T-helper 1 cell (primary cell): ENCODE measurements at places on chromosomes 13 and 19.

GRCh38 chr13:52599848-52600603 is 42.2 kb upstream of the HNRNPA1L2 start:
- no peak for DNase-seq

DNA sequence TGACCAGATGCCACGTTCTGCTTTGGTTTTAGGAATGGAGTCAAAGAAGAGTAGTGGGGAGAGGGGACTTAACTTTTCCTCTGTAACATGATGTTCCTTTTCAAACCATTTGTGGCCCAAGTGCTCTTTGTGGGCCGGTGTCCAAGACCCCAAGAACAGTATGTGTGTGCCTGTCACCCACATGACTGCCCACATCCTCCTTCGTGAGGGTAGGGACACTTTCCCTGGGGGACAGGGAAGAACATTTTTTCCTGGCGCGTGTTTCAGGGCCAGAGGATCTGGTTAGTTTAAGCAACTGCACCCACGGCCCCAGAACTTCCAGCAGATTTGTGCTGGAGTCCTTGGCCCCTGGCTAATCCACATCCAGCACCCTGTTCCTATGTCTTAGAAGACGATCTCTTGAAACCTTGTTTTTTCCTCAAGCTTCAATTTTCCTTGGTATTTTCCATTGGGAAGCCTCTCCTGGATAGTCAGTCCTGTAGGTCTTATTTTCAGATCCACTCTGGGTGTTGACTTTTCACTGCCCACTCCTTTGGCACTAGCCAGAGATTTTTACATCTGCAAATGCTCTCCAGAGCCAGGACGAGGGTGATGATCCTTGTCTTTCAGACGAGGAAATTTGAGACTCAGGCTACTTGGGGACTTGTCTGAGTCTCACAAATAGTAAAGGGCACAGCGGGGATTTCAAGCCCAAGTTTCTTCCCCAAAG is 10.8 kb upstream of the CCDC97 start:
- no peak for DNase-seq

- no peak for DNase-seq
Measured at GRCh38 chr13:46158222-46158621, 23.8 kb downstream of the LCP1 start.

DNA sequence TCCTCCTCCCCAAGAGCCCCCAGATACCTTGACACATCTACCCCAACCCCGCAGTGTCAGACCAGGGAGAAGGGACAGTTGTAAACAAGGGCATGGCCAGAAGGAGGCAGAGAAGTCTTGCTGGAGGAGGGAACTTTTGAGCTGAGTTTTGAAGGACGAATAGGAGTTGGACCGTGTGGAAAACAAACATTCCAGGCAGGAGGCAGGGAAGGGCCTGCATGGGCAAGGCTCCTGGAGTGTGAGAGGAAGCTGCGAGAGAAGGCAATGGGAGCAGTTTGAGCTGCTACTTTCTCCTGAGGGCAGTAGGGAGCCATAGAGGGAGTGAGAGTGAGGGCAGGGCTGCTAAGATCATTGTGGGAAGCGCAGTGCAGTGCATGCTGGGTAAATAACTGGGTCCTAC is 23.3 kb downstream of the IL12RB1 start:
- DNase-seq, result no peak

GRCh38 chr13:46595136-46595884 is 42.3 kb downstream of the LRCH1 start:
- DNase-seq, result no peak

GRCh38 chr19:48826606-48827020 is 9.7 kb downstream of the HSD17B14 start:
- no peak for DNase-seq

DNA sequence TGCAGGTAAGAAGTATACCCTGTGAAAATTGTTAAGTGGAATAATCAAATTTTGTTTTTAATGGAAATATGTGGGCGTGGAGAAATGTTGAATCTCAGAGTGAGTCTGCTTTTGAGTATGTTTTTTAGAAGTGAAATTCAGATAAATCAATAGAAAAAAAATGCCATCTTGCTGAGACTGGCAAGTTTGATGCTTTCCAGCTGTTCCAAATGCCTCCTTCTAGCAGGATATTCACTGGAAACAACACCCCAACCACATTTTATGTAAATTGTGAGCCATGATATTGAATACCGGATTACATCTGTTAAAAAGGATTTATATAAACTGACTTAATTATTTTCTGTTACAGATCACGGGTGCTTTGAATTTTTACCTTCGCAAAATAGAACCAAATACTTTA is 115.4 kb downstream of the ITGBL1 start:
- DNase-seq, result no peak

DNA sequence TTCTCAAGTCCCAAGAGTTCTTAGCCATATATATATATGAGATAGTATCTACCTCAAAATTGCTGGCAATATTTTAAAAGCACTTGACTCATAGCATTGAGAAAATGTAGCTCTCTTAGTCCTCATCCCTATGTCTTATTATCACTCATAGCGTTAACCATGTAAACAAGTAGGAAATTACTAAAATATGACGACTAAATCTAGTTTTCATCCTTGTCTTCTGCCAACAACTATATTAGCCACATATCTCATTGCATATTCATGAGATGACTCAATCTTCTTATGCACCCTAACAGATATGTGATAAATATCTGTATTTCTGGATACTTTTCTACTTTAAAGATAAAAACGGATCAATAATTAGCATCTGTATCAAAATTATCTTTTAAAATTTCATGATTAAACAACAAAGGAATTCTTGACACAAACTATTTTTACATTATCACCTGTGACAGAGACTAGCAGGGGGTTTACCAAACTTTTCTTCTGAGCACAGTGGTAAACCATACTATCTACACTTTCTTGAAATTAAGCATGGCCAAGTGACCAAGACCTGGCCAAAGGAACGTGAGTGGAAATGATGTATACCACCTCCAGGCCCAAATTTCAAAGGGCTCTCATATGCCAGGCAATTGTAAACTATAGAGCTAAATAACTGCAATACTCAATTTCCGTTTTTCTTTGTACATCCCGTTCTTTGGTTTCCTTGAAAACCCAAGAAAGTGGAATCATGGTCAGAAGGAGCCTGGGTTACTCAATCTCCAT is 45.7 kb downstream of the ZC3H13 start:
- no peak for DNase-seq

- no peak for DNase-seq
Measured at GRCh38 chr13:77528834-77529500, 6.5 kb upstream of the SCEL start.

- DNase-seq, result no peak
Measured at GRCh38 chr19:16861834-16862233, 27.0 kb upstream of the F2RL3 start.
